Fibroblast of gingiva (primary cell): ENCODE measurements at places on chromosomes 5 and 9.

DNA sequence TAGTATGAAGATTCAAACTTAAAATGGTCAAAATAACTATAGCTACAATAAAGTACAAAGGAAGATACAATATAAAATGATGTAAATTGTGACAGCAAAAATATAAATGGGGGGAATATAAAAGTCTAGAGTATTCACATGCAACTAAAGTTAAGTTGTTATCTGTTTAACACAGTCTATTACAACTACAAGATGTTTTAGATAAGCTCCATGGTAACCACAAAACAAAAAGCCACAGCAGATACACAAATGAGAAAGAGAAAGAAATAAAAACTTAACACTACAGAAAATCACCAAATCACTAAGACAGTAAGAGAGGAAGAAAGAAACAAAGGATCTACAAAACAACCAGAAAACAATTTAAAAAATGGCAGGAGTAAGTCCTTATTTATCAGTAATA is 17.0 kb upstream of the SH3TC2 start:
- DNase-seq: no peak

- no peak for DNase-seq
Measured at GRCh38 chr9:98247831-98248657, 7.4 kb downstream of the TBC1D2 start.

GRCh38 chr9:33619666-33620404 is 95.8 kb downstream of the ANKRD18B start:
- DNase-seq: peak; percentile 96

DNA sequence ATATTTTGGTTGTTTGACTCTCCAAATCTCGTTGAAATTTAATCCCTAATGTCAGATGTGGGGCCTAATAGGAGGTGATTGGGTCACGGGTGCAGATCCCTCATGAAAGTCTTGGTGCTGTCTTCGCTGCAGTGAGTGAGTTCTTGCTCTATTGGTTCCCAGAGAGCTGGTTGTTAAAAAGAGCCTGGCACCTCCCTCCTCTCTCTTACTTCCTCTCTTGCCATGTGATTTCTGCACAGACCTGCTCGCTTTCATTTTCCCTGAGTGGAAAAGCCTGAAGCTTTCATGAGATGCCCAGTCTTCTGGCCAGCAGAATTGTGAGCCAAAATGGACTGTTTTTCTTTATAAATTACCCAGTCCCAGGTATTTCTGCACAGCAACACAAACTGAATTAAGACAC is 221.6 kb downstream of the MAT2B start:
- no peak for DNase-seq

- no peak for DNase-seq
Measured at GRCh38 chr5:133294380-133294779, 242.6 kb downstream of the HSPA4 start.

GRCh38 chr5:140035881-140036280 is 7.2 kb downstream of the NRG2 start:
- DNase-seq: no peak

DNA sequence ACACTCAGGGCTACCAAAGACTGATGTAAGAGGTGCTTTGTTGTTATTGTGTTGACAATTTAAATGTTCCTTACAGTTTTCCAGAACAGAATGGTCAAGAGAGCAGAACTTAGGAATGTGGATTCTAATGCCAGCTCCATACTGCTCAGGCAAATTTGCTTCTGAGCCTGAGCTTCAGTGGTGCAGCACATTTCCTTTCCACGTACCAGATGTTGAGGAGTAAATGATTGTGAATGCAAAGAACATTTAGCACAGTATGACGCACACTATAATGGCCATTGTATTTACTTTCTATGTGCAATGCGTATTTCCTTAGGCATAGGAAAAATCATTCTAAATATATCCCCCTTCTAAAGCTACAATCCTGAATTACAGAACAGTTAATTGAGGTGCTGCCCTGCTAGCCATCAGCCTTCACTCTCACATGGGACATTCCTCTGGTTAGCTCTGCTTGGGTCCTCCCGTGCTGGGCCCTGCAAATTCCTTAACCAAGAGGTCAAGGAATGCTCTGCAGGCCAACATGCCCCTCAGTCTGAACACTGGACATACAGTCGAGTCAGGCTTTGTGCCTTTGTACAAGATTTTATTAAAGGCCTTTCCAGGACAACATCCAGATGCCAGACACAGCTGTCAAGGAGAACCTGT is 21.1 kb upstream of the TMEM174 start:
- no peak for DNase-seq

- peak; percentile 55 for DNase-seq
Measured at GRCh38 chr9:70639853-70640814, 225.7 kb upstream of the KLF9 start.

GRCh38 chr9:126836216-126836615 is 24.2 kb upstream of the ZBTB34 start:
- DNase-seq: no peak

DNA sequence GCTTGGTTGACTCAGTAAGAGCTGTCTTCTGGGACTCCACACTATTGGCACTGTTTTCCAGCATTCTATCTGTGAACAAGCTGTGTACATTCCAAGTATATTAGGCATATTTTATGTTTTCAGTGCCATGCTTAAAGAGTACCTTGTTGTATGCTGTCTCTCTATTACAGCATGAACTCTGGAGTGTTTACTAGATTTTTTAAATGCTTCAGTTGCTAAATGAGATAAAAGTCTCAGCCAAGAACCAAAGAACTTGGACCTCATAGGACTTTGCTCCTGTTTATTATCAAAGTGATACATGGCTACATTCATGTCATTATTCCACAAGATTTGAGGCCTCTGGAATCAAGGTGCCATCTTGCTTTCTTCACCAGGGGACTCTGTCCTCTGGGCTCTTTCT is 167.2 kb downstream of the C9orf152 start:
- peak; percentile 78 for DNase-seq

- DNase-seq: no peak
Measured at GRCh38 chr5:178677429-178677828, 50.6 kb upstream of the CLK4 start.

DNA sequence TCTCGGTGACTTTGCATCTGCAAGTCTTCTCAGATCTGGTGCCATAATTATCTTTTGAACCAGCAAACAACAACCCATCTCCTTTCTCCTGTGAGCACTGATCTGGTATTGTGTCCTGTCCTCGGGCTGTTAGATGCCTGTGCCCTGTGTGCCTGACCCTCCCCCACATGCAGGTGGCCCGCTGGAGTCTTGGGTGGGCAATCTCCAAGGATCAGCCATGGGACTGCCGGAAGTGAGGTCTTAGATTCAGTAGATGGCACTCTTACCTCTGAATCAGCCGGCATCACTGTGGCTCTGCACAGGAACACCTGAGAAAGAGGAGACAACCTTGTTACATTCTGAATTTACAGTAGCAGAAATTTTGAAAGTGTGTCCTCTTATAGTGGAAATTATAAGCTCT is 172.4 kb downstream of the IRX2 start:
- DNase-seq: no peak

DNA sequence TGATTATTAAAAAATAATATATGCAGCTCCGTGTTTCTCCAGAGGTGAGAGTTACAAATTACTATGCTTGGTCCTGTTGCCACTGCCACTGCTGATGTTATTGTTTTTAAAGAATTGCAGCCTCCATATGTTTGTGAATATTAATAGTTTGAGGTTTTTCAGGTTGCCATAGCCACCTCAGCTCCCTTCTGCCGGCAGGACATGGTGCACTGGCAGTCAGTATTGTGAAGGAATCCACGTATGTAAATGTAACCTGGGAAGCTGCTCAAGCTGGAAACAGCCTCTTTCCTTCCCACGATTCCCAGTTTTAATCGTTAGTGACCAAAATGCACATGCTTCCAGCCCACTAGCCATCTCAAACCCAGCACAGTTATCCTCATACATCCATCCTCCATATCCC is 184.4 kb upstream of the CCNG1 start:
- DNase-seq: no peak

DNA sequence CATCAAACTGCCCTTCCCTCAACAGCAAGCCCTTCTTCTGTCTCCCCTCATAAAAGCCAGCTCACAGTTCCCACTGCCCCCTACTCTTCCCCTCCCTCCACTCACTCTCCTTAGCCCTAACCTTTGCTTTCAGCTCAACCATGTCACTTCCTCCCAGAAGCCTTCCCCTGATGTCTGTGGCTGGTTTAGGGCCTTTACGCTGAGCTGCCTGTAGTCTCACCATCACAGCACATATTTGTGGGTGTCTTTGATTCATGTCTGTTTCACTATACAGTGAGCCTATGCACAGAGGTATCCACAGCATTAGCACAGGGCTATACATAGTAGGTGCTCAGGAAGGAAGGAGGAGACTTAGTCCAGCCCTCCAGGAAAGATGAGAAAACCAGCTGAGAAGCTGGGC is 34.7 kb downstream of the C9orf50 start:
- no peak for DNase-seq

- no peak for DNase-seq
Measured at GRCh38 chr9:99731950-99732349, 89.7 kb upstream of the NR4A3 start.

- no peak for DNase-seq
Measured at GRCh38 chr5:139667001-139667729, 19.0 kb downstream of the CXXC5 start.

GRCh38 chr5:72556351-72557166 is 49.3 kb upstream of the ZNF366 start:
- peak; percentile 81 for DNase-seq

- no peak for DNase-seq
Measured at GRCh38 chr9:22343218-22343611, 103.4 kb upstream of the DMRTA1 start.

DNA sequence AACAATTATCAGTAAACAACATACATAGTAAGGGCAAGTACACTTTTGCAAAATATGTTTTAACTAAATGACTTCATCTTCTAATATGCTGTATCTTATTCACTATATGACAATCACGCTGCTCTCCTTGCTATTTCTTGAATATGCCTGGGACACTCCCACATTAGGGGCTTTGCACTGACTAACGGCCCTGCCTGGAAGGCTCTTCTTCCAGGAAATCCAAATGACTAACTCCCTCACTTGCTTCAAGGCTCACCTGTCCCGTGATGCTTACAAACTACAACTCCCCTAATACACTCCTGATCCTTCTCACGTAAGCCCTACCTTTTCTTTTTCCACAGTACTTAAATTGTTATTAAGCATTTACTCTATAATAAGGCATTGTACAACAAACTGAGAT is 10.6 kb downstream of the ERP44 start:
- DNase-seq: no peak

- no peak for DNase-seq
Measured at GRCh38 chr5:88142636-88142885, 126.1 kb downstream of the TMEM161B start.

- no peak for DNase-seq
Measured at GRCh38 chr5:112549127-112549526, 130.1 kb upstream of the EPB41L4A start.

DNA sequence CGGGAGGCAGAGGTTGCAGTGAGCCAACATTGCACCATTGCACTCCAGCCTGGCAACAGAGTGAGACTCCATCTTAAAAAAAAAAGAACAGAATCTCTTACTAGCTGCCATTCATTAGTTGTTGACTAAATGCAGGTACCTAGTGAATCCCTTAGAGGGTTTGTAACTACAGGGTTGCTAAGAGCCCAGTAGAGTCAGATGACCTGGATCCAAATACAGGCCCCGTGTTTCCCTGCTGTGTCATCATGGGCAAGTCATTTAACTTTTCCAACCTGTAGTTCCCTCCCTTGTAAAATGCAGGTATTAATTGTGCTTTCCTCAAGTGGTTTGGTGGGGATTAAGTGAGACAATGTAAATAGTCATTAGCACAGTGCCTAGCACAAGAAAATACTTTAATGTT is 32.8 kb downstream of the PLAC8L1 start:
- DNase-seq: no peak

- DNase-seq: no peak
Measured at GRCh38 chr9:98225015-98225442, 30.4 kb downstream of the TBC1D2 start.

- no peak for DNase-seq
Measured at GRCh38 chr5:24444414-24444813, 200.4 kb downstream of the CDH10 start.

DNA sequence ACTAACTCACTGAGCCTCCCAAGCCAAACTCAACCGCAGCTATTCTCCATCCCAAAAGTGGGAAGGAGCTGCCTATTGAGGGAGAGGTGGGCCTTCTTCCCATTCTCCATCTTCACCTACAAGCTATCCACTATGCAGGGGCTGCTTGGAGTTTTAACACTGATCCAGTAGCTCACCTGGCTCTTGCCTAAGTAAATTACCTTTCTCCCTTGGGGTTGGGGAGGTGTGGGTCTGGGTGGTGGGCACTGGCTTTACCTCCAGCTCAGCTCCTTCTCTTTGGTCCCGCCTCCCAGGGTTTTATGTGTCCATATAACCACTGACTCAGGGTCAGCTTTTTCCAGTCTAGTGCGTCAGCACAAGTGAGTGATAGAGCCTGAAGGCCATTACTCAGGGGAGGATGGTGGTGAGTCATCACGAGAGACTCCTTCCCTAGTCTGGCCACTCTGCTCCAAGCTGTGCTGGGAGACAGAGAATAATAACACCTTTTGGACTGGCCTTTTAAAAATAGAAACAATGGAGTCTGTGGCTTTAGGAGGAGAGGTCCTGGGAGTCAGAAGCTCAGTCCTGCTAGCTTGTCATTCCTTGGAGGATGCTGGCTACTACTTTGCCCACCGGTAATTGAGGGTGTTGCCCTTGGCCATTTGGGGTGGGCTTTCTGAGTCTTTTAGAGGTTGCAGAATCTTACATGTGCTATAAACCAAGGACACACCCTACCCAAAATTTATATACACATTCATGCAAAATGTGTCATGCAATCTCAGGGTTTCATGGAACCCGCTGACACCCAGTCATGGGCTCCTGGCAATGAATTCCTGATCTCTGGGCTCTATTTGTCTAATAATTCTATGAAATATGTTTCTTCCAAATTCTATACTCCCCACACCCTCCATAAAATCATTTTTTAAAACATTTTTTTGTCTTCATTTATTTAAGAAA is 35.6 kb upstream of the ATP6V1G1 start:
- peak; percentile 86 for DNase-seq

DNA sequence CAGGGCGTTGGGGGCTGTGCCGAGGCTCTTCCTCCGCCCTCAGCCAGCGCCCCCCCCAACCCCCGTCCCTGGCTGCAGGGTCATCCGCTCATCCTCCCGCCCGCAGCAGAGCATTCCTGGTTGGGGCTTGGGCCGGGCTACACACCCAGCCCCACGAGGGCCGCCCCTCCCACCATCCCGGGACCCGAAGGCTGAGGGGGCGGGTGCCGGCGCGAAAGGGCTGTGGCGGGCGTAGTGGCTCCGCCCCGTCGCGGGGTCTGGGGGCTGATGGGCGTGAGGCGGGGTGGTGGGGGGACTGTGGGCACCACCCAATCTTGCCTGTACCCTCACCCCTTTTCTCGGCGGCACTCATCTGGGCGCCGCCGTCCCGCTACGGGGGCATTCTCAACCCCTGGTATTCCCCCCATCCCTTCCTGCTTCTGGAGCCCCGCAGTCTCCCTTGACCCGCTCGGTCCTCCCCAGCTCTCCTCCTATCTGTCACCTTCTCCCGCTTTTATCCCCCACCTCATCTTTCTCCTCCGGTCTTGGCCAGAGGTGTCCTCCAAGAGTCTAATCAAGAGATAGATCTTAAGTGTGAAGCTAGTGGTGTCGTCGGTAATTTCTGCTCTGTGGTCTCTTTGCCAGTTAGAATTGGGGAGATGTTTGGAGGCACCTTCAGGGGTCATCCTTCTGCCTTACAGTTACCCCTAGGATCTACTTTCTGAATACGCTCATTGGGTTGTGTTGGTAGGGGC is 1.6 kb downstream of the FER start:
- no peak for DNase-seq
